ENCODE measurements at places on chromosomes 2 and 18.
A peak's percentile ranks its signal among the peaks of the same experiment; 100 is the strongest.

DNA sequence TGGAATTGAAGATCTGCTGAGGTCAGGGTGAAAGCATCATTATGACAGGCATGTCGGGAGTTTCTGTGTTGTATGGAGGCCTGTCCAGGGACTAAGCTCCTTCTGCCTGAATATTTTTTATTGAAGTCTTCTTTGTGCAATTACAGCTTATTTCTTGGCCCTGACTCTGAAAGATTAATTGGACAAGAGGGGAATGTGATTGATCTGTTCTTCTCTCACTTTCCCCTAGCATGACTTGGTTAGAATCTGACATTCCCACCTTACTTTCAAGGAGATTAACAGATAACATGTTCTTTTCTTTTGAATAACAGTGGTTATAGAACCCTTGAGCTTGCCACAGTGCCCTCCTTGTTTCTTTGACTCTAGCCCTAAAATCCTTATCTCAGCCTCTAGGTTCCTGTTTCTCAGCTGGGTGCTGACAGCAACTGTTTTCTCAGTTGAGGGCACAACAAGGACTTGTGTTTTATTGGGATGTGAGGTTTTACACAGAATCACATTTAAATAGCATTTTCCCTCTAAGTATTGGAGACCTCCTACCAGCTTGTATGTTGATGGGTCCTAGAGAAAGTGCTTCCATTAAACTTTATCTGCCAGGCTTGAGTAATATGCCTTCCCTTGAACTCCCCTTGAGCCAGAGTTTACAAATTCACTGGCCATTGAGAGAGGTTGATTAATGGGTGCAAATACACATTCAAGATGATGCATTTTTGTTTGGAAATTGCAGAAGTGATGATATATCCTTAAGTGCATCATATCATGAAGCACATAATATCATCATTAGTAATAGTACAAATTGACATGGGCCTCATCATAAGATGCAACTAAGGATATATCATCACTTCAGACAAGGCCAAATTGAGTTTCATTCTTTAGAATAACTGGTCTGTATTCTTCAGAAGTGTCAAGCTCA lies 12.5 kb downstream of the TTLL4 start:
- DNase-seq, result no peak

GRCh38 chr2:60984720-60985119 lies 32.8 kb upstream of the PEX13 start:
- DNase-seq, result no peak

GRCh38 chr18:35026407-35027061 lies 14.7 kb upstream of the MAPRE2 start:
- DNase-seq, result no peak

DNA sequence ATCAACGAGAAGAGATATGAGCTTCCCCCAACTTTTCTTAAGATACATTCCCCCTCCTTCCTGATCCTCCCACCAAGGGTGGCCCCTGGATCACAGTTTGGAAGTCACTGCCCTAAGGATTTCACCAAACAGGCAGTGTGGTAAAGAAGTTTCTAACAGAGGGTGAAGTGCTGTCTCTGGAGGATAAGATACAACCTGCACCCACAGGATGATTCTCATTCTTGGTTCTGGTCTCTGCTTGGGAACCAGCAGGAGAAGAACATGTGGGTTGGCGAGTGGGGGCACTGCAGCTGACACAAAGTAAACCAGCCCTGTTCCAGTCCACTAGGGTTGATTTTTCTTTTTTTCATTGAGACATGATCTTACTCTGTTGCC lies 9.3 kb downstream of the NFE2L2 start:
- no peak for DNase-seq

DNA sequence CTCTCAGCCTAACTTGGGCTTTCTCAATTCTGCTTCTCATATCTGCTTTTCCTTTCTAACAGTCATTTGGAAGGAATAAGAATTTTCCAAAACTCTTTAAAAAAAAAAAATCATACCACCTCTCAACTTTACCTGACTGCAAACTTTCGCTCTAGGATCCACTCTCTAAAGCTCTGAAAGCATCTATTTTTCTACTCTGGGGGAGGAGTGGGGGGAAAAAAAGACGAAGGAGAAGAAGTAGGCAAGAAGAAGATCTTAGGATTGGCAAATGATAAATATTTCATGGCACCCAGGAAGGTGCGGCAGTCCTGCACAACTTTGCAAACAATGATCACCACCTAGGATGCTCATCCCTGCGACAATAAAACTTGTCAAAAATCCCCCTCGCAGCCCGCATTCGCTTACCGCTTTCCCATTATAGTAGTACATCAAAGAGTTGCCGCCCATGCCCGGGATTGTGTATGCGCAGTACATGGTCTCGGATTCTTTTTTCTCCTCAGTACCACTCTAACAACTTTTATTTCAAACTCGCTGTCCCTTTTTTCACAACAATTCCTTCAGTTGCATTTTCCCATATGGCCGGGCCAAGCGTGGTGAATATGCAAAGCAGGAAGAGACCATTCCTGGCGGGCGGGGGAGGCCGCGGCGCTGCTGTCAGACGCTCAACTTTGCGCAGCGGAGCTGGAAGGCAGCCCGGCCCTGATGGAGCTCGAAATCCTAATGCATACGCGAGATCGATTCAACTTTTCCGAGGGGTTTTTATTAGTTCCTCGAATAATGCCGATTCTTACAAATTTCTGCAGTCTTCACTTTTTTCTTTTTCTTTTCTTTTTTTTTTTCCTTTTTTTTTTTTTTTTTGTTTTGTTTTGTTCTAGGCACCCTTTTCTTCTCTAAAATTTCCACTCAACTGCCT lies 266.5 kb downstream of the TCF4 start:
- DNase-seq, result peak; percentile 60

- no peak for DNase-seq
These were observed 622.5 kb downstream of the RNF144A start for GRCh38 chr2:7539760-7540159.

DNA sequence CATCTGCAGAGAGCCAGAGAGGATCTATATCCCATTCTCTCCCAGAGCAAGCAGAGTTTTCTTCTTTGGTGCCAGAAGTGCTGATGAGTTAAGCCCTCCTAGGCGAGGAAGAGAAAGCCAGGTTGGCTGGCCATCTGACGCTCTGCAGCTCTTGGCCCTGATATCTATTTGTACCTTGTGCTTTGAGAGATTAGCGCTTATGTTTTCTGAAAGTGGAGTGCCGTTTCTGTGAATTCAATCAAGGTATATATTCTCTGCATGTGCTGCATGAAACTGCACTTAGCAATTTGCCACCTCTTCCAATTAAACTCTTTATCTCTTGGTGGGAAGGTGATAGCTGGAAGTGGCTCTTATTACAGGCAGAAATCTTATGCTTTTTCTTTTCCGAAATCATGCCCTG lies 177.5 kb downstream of the LPIN1 start:
- DNase-seq, result no peak

- no peak for DNase-seq
These were observed 118.1 kb upstream of the CXCR4 start for GRCh38 chr2:136236019-136236418.

DNA sequence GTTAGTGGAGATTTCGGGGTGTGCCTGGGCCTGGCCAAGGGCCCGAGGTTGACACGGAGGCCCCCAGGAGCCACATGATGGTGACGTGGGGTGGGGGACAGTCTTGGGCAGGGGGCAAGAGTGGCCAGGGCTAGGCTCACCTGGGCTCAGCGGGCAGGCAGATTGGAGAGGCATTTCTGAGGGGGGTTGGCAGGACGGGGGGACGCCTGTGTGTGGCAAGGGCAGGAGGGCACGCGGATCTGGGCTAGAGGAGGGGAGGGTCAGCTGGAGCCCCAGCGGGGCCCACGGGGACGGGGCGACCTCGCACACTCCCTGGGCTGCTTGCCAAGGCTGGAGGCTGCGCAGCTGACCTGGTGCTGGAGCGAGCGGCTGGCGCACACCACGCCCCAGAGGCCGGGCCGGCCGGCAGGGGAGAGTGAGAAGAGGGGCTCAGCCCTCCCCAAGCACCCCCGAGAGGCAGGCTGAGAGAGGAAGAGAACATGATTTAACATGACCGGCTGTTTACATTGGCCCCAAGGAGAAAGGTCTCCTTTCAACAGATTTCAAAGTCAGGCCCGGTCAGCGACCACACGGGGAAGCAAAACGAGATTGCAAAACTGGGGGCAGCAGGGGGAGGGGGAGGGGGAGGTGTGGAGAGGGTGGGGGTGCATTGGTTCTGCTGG lies 38.0 kb upstream of the SNED1 start:
- DNase-seq, result no peak

GRCh38 chr18:58535340-58536201 lies 93.3 kb downstream of the ALPK2 start:
- DNase-seq, result peak; percentile 69

DNA sequence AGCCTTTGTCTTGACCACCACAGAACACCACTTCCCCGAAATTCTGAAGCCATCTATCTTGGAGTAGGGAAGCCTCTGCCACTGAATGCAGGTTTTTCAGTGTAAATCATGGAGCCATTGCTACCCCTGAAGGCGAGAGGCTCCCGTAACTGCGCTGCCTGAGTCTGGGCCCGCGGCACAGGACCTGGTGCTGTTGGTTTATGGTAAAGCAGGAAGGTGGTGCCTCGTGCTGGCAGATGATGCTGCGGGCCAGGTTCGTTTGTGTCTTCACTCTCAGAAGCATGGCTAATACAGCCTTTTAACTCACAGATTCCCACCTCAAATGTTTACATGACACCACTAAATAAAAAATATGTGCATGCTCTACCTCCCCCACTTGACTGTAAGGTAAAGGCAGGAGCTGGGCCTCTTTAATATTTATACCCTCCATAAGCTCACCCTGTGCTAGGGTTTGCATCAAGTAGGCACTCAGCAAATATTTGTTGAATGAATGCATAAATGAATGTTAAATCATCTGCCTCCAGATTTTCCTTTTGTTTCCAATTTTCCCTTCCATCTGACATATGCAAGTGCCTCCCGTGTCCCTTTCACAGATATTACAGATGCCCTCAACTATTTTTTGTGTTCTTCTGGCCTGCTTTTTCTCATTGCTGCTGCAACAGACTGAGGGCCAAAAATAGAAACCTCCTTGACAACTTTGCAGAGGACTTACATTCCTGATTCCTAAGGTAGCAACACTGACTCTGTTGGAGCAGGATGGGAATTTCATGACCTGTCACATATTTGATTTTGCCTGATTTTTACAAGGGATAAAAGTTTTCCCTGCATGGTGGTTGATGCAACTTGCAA lies 83.5 kb upstream of the CPO start:
- no peak for DNase-seq

DNA sequence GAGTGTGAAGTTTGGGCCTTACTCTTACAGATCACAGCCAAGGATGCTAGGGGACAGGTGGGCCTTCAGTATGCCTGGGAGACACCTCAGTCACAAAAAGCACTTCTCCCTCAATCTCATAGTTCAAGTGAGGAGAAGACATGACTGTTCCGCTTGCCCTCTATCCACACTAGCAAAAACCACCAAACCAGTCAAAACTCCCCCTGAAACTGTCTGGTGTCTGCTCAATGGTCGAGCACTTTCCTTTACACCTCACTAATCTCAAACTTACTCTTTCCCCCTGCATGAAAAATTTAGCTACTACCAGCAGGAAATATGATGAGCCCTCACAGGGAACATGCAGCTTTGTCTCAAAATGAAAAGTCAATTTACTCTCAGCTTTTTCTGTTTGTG lies 232.2 kb downstream of the TRIB2 start:
- DNase-seq, result no peak

DNA sequence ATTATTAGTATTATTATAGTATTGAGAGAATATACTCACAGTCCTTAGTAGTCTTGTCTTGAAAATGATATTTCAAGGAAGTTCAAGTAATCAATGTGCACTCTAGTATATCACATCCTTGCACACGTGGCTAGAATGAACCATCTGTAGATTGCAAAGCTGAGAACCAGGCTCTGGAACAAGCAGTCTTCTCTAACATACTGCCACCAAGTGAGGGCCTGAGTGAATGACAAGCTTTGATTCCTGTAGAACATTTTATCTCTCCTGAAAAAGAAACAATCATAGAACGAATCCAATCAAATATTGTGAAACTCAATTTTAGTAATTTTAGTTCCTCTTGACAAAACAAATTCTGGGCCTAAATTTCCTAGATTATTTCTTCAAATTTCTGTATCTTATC lies 55.3 kb upstream of the SULT1C3 start:
- peak; percentile 7 for DNase-seq

GRCh38 chr2:216118474-216118873 lies 9.3 kb downstream of the XRCC5 start:
- no peak for DNase-seq

- DNase-seq, result no peak
These were observed 81.6 kb downstream of the HS6ST1 start for GRCh38 chr2:128237081-128237534.

DNA sequence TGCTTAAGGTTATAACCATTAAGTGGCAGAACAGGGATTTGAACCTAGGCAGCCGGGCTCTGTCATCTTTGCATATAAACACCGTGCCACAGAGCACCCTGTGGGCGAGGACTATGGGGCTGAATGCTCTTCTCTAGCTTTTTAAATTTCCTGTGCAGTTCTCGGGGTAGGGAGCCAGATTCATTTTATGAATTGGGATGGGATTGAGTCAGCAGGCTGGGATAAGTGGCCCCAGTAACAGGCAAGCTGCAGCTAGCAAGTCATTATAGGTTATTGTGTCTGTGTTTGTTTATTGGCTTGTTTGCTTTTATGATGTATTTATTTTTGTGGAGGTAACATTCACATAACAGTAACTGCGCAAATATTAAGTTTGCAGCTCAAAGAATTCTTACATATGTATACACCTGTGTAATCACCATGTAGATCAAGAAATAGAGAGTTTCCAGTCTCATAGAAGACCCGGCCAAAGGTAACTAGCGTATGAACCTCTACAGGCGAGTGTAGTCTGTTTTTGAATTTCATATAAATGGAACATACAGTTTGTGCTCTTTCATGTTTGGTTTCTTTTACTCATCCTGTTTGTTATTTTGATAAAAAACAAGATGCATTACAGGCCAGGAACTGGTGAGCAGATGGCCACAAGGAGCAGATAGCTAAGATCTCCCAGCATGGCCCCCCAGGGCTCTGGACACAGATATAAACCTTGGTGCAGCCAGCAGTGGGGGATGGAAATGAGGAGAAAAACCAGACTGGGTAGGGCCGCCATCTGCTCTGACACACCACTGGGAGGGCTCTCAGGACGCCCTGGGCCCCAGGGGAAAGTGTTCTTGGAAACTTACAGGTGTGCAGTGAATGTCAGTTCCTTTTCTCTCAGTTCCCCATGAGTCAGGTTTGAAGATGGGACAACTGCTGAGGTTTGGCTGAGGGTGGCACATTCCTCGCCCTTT lies 49.2 kb upstream of the GPR155 start:
- DNase-seq, result no peak

DNA sequence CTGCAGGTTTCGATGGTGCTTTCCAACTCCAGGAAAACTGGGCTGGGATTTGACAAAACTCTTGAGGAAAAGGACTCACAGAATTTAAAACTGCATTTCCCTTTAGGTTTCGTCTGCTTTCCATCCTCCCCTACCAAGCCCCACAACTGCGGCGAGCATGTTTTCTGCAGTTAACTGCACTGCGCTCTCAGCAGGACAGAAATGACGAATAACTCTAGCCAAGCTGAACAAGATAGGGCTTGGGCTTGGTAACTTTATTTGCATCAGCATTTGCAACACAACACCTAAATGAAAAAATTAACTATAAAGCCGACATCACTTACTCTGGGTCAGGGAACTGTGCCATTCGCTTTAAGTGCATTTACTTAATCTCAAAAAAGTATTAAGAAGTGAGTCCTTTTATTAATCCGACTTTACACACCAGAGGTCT lies 669 bp upstream of the PIKFYVE start:
- peak; percentile 59 for DNase-seq

Data from GM20000 (cell line).